ENCODE measurements at places on chromosomes 4 and X.

DNA sequence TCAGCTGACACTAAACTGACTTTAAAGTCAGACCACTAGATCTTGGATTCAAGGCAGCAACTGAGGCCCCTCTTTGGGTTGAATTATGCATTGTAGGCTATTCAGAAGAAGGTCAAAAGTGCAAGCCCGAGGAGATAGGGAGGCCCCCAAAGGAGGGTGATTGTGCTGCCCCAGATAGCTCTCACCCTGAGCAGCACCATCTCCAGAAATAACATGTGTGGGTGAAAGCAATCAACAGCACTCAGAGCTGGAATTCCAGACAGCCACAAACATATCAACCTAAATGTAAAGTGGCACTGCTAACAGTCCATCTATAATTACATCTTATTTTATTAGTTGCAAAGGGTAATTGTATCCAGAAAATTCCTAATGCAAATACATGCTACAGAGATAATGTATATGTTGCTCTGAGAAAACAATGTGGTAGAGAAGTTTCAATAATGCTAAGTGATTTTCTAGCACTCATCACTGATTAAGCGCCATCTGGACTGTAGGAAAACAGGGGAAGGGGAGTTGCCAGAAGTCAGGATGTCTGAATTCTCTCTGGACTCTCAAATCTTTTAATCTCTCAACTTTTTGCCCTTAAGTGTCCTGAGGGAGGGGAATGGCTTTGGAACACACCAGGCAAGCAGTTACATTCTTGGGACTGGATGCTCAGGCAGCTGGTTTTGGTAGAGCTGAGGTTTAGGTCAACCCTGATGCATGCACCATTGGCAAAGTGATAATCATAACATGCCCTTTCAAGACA, 61.8 kb upstream of the SFRP2 start:
- no peak for DNase-seq

GRCh38 chr4:177077095-177077971, 232.3 kb upstream of the NEIL3 start:
- DNase-seq, result no peak

DNA sequence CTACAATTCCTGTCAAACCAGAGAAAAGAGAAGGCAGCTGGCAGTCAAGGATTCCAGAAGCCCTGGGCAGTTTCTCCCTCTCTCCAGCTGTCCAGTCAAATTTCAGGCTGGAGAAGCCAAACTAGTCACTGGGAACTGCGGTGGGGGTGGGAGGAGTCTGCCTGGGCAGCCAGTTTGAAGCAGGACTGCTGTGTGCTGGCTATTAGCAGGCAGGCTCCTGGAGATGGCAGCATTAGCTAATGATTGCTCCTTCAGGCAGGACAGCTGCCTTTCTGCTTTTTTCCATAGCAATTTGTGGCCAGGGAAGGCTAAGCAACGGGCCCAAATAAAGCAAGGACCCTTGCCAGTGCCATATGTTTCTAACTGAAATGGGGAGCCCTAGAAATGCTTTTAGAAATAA, 44.7 kb upstream of the FGF13 start:
- DNase-seq, result peak; percentile 27

DNA sequence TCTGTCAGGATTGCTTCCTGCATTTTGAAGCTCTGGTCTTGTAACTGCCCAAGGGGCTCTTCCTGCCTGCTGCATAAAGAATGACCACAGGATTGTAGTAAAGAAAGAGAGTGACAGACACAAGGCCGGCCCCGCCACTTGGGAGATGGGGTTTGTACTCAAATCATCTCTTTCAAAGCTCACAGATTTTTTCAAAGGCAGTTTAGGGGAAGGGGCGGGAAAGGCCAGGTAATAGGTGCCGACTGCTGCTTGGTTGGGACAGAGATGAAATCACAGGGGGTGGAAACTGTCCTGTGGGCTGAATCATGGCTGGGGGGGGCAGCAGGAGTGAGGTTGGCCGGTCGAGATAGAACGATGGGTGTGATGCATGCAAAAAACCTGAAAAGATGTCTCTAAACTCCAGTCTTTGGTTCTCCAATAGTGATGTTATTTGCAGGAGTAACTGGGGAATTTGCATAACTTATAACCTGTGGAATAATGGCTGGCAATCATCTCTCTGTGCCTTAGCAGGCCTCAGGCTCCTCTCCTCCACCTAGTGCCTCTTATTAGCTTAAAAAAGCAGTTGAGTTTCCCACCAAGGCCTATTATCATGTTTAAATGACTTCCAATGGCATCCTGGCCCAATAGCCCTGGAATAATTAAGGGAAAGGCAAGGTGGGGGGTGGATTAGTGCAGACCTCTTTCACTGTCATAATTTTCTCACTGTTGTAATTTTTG, 778.4 kb upstream of the FRG1 start:
- no peak for DNase-seq

GRCh38 chr4:6498511-6499237, 26.3 kb upstream of the PPP2R2C start:
- no peak for DNase-seq

- DNase-seq, result no peak
These were observed 51.7 kb upstream of the GPM6B start for GRCh38 chrX:13868591-13868990.

DNA sequence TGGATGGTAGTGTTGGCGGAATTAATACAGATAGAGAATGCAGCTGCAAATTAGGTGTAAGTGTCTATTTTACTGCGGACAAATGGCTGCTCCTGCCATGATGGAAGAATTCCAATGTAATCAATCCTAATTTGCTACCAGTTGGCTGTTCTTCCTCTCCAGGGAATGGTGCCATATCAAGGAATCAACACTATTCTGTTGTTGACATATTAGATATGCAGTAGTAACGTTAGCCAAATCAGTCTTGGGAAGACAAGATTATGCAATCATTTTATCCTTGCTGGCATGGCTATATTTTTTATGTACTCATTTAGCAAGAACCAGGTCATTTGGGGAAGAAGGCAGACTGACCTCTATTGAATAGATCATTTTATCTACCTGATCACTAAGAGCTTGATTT, 271.2 kb upstream of the AGA start:
- no peak for DNase-seq
